Amniotic stem cell (primary cell): ENCODE measurements at places on chromosomes 6 and 20.

- no peak for DNase-seq
These were observed 30.0 kb upstream of the PHACTR2 start for GRCh38 chr6:143647732-143648131.

- DNase-seq: no peak
These were observed 73.1 kb upstream of the ISM1 start for GRCh38 chr20:13147971-13148370.

DNA sequence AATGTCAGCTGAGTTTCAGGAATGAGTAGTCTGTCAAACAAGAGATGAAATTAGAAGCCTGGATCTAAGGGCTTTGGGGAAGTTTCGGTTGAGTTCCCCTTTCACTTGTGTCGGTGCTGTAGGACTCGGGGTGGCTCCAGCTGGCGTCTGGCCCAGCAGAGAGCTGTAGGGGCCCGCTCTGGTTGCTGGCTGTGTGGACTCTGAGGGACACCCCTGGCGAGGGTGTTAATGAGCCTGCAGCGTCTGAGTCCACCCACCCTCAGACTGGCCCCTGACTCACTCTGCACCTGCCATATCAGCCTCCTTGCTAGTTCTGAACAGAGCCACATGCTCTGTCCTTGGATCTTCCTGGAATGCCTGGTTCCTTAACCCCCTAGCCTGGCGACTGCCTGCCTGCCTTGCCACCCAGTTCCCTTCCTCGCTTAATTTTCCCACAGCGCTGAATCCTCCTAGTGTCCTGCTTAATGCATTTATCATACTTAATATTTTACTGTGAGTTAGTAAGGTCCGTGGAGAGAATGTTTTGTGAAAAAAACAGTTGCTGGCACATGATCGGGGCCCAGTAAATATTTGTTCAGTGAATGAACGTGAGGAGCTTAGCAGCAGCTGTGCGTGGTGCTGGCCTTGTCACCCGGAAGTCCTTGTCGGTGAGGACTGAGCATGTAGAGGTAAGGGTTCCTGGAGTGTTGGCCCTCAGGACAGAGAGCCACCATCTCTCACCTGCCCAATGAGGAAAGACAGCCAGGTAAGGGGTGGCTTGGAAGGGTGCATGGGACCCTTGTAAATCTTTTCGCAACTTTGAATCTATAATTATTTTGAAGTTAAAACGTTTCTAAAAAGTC, 1.6 kb downstream of the DNAJC5 start:
- DNase-seq: no peak

GRCh38 chr20:19361790-19362189, 149.3 kb downstream of the SLC24A3 start:
- DNase-seq: no peak

GRCh38 chr6:83920017-83920416, 60.5 kb downstream of the CYB5R4 start:
- DNase-seq: peak; percentile 14

DNA sequence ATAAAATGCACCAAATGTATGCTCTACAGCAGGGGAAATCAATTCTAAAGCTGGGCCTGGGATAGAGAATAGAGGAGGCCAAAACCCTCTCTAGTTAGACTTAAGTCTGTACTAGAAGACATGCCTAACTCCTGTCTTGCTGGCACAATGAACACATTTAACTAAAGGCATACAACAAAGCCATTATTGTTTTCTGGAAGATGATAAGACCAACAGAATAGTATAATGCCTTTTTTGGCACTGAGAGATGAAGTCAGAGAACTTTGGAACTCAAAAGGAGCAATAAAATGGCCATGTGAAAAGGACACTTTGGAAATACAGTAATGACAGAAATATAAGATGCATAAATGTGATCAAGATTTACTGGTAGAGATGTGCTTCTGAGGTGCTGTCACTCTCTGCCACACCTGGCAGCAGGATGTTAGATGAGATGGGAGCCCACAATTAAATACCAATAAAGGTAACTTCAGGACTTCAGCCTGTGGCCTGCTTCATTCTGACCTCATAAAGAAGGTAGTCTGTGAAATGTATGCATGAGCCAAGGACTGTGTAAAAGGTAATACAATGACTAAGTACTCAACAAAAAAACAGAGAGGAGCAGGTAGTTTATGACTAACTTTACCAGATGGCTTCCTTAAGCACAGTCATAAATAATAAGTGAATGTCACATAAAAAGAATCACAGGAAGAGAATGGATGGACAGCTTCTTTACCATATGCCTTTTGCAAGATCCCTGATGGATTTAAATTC, 333.4 kb downstream of the BCKDHB start:
- no peak for DNase-seq

DNA sequence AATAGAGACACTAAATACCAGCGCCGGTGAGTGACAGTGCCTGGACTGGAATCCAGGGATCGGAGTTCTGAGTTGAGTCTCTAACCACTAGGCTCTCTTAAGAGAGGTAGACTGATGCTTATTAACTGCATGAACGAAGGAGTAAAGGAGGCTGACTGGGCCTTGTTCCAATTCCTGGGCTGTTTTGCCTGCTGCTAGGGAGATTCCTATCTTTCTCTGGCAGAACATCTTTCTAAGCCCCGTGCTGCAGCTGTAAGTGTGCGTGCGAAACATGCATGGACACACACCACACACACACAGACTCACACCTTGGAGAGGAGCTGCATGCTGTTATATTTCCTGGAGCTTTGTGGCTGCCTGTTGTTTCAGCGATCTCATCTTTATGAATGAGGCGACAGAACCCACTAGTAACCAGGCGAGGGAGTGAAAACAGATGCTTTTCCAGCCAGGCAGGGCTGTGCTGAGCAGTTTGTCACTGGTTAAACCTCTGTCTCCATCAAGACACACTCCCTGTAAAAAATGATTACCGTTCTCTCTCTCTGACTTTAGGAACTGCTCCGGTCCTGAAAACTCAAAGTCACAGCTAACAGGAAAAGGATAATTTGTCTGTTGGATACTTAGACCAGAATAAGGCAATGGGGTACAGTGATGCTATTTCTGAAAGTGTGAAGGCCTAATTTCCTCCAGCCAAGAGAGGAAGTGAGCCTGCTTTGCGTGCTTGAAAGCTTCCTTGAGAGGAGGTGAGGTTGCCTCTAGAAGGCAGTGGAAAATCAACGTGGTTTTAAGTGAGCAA, 157.4 kb upstream of the ZNF217 start:
- DNase-seq: no peak

- peak; percentile 73 for DNase-seq
These were observed 23.0 kb upstream of the FKBP1A start for GRCh38 chr20:1415667-1416468.

- DNase-seq: no peak
These were observed 299.3 kb upstream of the ECI2 start for GRCh38 chr6:4434655-4435054.

DNA sequence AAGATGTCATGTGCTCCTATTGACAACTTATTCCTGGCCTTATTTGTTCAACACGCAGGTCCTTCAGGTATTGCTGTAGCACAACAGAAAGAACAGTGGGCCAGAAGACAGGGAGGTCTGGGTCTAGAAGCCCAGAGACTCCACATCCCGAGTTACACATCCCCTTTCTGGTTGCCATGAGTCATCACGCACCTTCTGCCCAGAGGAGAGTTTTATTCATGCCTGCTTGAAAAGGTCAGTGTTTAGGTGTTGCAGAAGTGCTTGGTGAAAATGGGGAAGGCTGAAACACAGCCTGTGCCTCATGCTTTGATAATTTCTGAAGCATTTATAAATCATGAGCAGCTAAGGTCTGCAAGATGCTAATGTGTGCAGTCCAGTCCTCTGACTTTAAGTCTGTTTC, 256.4 kb downstream of the GMPR start:
- DNase-seq: no peak

GRCh38 chr6:144758602-144759001, 473.5 kb downstream of the UTRN start:
- DNase-seq: no peak

GRCh38 chr20:12914804-12915203, 94.0 kb upstream of the SPTLC3 start:
- no peak for DNase-seq

DNA sequence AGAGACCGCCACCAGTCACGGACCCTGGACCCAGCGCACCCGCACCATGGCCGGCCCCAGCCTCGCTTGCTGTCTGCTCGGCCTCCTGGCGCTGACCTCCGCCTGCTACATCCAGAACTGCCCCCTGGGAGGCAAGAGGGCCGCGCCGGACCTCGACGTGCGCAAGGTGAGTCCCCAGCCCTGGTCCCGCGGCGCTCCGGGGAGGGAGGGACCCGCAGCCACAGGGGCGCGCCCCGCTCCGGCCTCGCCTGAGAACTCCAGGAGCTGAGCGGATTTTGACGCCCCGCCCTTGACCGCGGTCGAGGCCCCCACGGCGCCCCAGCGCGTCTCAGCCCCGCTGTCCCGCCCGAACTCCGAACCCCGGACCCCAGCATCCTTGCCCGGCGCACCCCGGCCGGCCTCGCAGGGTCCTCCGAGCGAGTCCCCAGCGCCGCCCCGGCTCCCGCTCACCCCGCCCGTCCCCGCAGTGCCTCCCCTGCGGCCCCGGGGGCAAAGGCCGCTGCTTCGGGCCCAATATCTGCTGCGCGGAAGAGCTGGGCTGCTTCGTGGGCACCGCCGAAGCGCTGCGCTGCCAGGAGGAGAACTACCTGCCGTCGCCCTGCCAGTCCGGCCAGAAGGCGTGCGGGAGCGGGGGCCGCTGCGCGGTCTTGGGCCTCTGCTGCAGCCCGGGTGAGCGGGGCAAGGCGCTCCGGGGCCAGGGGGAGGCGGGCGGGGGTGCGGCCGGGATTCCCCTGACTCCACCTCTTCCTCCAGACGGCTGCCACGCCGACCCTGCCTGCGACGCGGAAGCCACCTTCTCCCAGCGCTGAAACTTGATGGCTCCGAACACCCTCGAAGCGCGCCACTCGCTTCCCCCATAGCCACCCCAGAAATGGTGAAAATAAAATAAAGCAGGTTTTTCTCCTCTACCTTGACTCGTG, at the start of gene OXT:
Gene OXT, plus strand, starts transcription at position 11 of the 920 bp plus-strand sequence. Its CDS starts 36 bp downstream, at position 47.
- DNase-seq: no peak

- DNase-seq: no peak
These were observed 46.9 kb upstream of the ARMH2 start for GRCh38 chr6:24845578-24845977.

GRCh38 chr6:104642871-104643270, 216.8 kb downstream of the HACE1 start:
- no peak for DNase-seq

DNA sequence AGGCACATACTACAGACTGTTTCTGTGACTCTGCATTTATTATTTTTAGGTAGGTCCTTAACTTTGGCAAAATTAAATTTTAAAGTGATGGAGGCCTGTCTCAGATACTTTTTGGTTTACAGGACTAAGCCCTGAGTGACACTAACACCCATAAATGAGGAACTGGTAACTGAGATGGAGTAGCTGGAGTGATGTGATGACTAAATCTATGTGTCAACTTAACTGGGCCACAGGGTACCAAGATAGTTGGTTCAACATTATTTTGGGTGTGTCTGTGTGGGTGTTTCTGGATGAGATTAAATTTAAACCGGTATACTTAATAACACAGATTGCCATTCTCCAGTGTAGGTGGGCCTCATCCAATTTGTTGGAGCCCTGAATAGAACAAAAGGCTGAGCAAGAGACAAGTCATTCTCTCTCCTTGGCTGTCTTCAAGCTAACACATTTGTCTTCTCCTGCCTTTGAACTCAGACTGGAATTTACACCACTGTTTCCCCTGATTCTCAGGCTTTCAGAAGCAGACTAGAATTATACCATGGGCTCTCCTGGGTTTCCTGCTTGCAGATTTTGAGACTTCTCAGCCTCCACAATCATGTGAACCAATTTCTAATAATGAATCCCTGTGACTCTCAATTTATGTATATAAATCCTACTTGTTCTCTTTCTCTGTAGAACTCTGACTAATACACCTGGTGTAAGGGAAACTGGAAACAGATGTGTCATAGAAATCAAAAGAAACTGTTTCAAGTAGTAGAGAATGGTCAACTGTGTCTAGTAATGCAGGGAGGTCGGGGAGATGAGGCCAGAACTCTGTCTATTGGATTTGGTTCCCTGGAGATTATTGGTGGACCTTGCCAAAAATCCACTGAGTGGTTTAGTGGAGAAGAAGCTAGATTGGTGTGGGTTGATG, 579.2 kb downstream of the EPM2A start:
- DNase-seq: no peak

GRCh38 chr20:4170621-4171537, 155.5 kb upstream of the RNF24 start:
- no peak for DNase-seq

DNA sequence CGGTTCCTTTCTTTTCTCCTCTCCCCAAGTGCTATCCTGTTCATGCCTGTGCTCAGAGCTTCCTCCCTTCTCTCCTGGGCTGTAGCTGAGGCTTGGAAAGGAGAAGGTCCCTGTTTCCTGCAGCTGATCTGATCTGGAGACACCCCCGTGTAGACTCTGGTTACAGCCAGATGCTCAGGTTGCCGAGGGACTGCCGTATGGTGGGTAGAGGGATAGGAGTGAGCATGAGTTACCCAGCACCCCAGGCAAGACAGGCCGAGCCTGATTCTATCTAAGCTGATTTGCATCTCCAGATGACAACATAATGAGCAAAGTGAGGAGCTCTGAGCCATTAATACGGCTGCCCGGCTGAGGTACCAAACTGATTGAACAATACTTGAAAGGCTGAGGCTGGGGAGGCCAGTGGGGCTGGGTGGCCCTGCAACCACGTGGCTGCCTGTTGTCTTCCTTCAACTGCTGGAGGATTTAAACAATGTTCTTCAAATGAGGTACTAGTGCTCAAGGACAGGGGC, 91.8 kb downstream of the ASXL1 start:
- no peak for DNase-seq

GRCh38 chr6:51495610-51496396, 591.6 kb downstream of the PKHD1 start:
- no peak for DNase-seq

- DNase-seq: no peak
These were observed 864 bp upstream of the CEBPB start for GRCh38 chr20:50189681-50190250.

DNA sequence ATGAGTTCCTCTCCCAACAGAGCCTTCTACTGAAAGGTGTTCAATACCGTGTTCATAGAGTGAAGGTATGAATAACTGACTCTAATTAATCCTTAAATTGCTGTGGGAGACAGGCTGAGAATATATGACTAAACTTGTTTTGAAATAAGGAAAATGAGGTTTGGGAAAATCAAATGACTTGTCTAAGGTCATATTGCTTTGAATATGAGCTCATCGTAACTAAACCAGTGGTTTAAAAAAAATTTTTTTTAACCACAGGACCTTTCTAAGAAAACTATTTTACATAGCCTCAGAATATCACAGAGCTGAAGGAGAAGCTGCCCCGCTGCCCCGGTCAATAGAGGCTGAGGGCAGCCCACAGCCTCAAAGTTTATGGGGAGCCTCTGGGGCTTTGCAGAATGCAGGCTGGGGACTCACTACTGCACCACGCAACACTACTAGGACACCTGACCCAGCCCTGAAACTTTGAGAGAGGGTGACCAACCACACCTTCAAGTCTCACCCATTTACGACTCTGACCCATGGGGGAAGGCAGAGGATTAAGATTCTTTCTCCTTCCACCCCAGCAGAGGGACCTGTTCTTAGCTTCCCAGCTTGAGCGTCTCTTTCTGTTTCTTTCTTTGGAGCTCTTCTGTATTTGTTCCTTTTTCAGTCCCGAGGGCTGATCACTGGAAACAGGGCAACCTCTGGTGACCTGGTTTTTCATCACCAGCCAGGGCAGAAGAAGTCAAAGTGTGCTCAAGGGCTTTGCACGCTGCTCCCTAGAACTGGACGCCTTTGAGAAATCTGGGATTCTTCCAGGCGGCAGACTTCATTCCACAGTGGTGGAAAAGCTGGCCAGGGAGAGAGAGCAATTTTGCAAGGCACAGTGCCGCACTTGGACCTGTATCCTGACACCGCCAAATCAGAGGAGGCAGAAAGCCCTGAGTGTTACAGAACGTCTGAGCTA, 220.2 kb downstream of the ATXN1 start:
- DNase-seq: no peak

GRCh38 chr6:19663479-19663878, 173.7 kb upstream of the ID4 start:
- no peak for DNase-seq
